ENCODE measurements at places on chromosomes 6 and 20. TPM values are rescaled to one million over a fixed set of nuclear protein-coding genes. Genes with fewer than 3 reads are reported as not detected.

The SAMD5 gene
- total RNA-seq: 0.33 TPM

DNA sequence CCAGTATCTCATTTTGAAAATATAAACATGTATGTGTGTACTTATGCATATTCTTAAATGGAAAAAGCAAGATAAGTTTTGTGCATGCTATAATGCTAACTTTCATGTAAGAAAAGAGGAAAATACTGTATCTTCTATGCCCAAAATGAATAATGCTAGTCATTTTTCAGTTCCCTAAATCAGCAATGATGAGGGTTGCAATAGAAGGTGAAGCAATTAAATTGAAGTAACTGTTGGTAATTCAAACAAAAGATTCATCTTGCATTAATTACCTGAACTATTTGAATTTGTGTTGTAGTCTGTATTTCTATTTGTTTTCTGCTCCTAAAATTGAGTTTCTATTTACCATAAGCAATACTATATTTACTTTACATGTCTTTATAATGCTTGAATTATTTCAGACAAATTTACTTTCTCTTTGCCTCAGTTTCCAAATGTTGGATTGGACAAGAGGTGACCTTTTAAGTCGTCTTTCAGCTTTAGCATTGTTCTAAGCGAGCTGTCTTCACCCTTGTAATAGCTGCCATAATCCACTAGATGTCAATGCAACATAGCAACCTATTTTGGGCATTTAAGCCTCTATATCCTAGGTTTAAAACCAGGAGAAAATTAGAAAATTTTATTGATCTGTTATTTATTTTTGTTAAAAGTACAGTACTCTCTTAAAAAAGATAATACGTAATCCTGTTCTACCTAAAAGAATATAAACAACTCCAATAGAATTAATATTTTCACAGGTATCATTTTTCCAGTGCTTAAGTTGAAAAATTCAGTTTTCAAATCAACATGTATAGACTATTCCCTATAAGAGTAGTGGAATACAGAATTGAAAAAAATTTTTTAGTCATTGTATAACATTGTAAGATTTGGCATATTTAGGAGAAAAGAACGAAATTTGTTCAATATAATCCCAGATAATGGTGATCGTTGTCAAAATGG lies 52.3 kb upstream of the IFNGR1 start:
- no peak overlapping the region for H3K4me3 ChIP-seq
- no peaks in the 10 kb centered on the region for H3K36me3 ChIP-seq
- DNase-seq: no peak
- H3K27ac ChIP-seq: no peak overlapping the region
- H3K27me3 ChIP-seq: no peaks in the 10 kb centered on the region
- H3K4me1 ChIP-seq: no peaks in the 10 kb centered on the region

The TTBK1 gene
- 0.27 TPM for total RNA-seq

The RPP40 gene
- 2.7 TPM for total RNA-seq

DNA sequence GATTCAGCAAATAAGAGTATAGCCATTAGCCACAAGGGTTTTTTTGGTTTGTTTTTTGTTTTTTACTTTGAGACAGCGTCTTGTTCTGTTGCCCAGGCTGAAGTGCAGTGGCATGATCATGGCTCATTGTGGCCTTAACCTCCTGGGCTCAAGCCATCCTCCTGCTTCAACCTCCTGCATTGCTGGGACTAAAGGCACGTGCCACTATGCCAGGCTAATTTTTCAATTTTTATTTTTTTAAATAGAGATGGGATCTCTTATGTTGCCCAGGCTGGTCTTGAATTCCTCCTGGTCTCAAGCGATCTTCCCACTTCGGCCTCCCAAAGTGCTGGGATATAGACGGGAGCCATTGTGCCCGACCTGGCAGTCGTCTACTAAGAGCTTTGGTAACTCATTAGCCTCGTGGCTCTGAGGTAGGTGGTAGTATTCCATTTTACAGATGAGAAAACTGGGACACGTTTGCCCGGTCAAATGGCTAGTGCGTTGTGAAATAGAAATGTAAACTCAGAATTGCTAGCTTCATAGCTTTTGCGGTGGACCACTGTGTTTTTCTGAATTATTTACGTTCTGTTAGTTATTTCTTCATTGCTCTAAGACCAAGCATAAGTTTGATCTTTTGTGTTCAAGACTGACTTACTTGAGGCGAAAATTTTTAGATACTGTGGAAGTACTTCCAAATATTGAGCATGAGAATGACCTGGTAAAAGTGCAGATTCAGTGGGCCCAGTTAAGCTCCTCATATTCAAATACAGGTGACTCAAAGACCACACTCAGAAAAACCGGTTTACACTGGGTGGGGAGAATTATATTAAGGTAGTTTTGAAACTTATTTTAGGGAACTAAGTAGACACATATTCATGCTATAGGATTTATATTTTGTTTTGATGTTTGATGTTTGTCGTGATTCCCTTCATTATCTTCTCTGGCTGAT lies 2.1 kb downstream of the PANK2 start:
- H3K36me3 ChIP-seq: peaks cover 5% of the 10 kb centered on the region
- H3K4me3 ChIP-seq: peak overlapping the region; percentile 81
- peak overlapping the region; percentile 95 for H3K27ac ChIP-seq
- peaks cover 86% of the 10 kb centered on the region for H3K4me1 ChIP-seq
- no peaks in the 10 kb centered on the region for H3K27me3 ChIP-seq

- peaks cover 15% of the 10 kb centered on the region for H3K4me1 ChIP-seq
- H3K4me3 ChIP-seq: no peak overlapping the region
- no peaks in the 10 kb centered on the region for H3K27me3 ChIP-seq
- no peak overlapping the region for H3K27ac ChIP-seq
Measured at GRCh38 chr6:127716465-127716864, 139.5 kb downstream of the C6orf58 start.

DNA sequence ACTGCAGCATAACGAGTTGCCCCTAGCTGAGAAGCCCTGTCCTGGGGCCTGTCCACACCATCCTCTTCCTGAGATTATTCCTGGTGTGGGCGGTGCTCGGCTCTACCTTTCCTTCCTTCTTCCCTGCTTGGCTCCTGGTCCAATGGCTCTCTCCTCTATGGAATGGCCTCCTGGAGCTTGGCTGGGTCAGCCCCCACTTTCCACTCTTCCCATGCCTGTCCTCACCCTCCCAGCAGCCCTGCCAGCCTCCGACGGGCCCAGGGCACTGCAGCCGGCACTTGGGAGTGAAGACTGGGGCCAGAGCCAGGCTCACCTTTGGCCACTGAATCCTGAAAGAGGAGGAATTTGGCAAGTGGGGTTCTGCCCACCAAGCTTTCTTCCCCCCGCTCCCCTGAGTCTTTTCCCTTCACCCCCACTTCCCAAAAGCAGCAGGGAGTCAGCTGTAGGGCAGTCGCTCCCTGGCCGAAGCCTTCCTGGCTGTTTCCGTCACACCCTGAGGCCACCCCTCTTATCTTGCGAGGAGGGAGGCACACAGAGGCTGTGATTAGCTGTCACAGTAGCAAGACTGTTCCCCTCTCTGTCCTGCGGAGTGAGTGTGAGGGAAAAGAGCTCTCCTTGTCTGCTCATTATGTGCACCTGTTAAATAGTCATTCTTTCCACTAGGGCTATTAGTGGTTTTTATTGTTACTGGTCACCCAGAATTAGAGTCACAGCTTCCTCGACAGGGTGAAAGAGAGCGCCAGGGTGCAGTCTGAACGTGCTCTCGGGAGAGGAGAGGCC lies 6.3 kb upstream of the CDSN start:
- H3K27ac ChIP-seq: peak overlapping the region; percentile 72
- H3K36me3 ChIP-seq: no peaks in the 10 kb centered on the region
- no peaks in the 10 kb centered on the region for H3K27me3 ChIP-seq
- H3K4me3 ChIP-seq: no peak overlapping the region
- DNase-seq: no peak

GRCh38 chr20:59042151-59042795 lies at the start of gene PRELID3B:
PRELID3B (minus strand) TSS chr20:59042786; CDS start chr20:59042730, 56 bp downstream.
- peak within 1 kb of the TSS; percentile 88 for H3K4me3 ChIP-seq
- H3K4me1 ChIP-seq: peaks cover 46% of the 10 kb centered on the region
- H3K27me3 ChIP-seq: no peaks in the 10 kb centered on the region

DNA sequence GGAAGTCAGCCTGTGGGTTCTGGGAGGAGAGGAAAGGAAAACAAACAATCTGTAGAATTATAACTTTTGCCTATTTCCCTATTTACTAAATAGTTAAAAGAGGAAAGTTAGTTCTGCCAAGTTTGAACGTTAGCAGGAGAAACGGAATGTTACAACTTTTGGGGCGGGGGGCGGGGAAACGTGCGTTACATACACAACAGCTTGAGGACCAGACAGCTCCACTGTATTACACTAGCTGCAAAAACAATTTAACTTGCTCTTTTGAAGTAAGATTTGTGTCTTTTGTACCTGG lies 498 bp upstream of the PRDM1 start:
- no peaks in the 10 kb centered on the region for H3K36me3 ChIP-seq
- H3K27me3 ChIP-seq: peaks cover 98% of the 10 kb centered on the region
- peak overlapping the region; percentile 65 for H3K27ac ChIP-seq

- no peak for DNase-seq
- H3K4me1 ChIP-seq: peaks cover 6% of the 10 kb centered on the region
- peaks cover 22% of the 10 kb centered on the region for H3K27me3 ChIP-seq
- H3K4me3 ChIP-seq: no peak overlapping the region
Measured at GRCh38 chr6:132392792-132393191, 8.5 kb downstream of the MOXD1 start.

GRCh38 chr20:62135573-62136266 lies 7.5 kb downstream of the PSMA7 start:
- no peak for DNase-seq
- H3K4me3 ChIP-seq: no peak overlapping the region
- H3K36me3 ChIP-seq: peaks cover 98% of the 10 kb centered on the region

GRCh38 chr20:16701296-16701695 lies 28.5 kb upstream of the SNRPB2 start:
- peaks cover 17% of the 10 kb centered on the region for H3K27me3 ChIP-seq
- no peak overlapping the region for H3K27ac ChIP-seq
- H3K4me1 ChIP-seq: no peaks in the 10 kb centered on the region
- no peak for DNase-seq
- no peak overlapping the region for H3K4me3 ChIP-seq

DNA sequence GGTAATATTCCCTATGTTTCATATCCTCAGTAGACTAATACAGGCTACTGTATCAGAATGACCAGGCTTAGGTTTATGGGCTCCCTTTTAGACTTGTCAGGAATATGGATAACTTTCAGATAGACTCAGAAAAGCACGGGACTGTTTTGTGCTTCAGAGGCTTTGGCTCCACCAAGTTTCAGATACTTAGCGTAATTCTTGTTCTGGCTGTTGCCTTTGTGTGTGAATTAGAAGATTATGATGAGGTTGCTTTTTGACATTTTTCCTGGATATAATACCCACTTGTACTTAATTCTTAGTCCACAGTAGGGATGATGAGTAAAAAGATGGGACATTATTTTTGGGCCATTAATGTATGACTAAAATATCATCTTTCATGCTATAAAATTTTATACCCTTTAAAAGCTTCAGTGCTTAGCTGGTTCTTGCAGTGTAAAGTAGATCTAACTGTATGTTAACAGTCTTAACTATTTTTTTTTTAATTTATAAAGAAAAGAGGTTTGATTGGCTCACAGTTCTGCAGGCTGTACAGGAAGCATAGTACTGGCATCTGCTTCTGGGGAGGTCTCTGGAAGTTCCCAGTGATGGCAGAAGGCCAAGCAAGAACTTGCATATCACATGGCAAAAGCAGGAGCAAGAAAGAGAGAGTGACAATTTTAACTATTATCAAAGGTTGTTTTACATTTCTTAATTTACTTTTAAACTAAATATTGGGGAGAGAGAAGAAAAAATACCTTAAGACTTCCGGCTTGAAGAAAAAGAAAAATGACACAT lies 120.7 kb downstream of the ZFAND3 start:
- DNase-seq: no peak
- H3K36me3 ChIP-seq: no peaks in the 10 kb centered on the region
- H3K4me3 ChIP-seq: no peak overlapping the region
- no peaks in the 10 kb centered on the region for H3K27me3 ChIP-seq

- no peaks in the 10 kb centered on the region for H3K36me3 ChIP-seq
- H3K4me3 ChIP-seq: no peak overlapping the region
- no peaks in the 10 kb centered on the region for H3K4me1 ChIP-seq
- no peaks in the 10 kb centered on the region for H3K27me3 ChIP-seq
- DNase-seq: no peak
Measured at GRCh38 chr6:85049282-85049681, 284.9 kb upstream of the TBX18 start.

DNA sequence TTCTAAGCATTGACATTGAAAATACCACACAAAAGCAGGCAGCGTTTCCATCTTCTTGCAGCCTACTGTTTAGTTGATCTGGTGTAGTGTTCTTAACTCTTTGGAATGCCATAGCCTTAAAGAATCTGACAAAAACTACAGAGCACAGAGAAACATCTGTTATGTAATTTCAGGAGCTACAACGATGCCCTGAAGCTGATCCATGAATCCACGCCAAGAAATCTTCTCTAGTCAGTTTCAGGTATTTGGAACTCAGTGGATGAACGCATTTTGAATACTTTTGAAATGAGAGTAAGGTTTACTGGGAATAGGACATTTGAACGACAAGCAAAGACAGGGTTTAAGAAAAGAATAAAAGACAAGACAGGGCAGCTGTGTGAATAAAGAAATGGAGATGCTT lies 17.8 kb downstream of the ALDH8A1 start:
- DNase-seq: no peak
- no peaks in the 10 kb centered on the region for H3K27me3 ChIP-seq
- H3K36me3 ChIP-seq: no peaks in the 10 kb centered on the region
- H3K4me1 ChIP-seq: peaks cover 7% of the 10 kb centered on the region
- no peak overlapping the region for H3K4me3 ChIP-seq

The SIRPA gene
- total RNA-seq: 25.5 TPM

GRCh38 chr6:93829009-93829408 lies 409.6 kb upstream of the EPHA7 start:
- no peak for DNase-seq
- H3K4me1 ChIP-seq: no peaks in the 10 kb centered on the region
- no peak overlapping the region for H3K4me3 ChIP-seq
- no peak overlapping the region for H3K27ac ChIP-seq

- no peaks in the 10 kb centered on the region for H3K36me3 ChIP-seq
- H3K4me1 ChIP-seq: no peaks in the 10 kb centered on the region
- no peak overlapping the region for H3K4me3 ChIP-seq
- H3K27ac ChIP-seq: no peak overlapping the region
- peaks cover 27% of the 10 kb centered on the region for H3K27me3 ChIP-seq
Measured at GRCh38 chr20:59668926-59669850, 64.8 kb downstream of the PHACTR3 start.

DNA sequence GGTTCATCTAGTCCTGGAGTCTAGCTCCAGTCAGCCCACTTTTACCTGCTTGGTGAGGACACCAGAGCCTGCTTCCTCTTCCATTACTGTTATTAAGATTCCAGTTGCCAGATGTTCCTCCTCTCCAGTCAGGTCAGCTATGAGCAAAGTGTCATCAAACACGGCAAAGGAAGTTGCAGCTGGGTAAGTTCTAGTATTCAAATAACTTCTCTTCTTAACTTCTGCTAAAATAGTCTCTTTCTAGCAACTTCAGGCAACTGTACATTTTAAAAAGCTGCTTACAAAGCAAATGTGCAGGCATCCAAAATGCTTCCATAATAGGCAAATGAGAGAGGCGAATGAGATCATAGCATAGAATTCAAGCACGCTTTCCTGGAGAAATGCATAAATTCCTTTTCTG lies 18.4 kb upstream of the MRPS18A start:
- no peaks in the 10 kb centered on the region for H3K36me3 ChIP-seq
- H3K27ac ChIP-seq: peak overlapping the region; percentile 62
- no peak for DNase-seq
- peaks cover 85% of the 10 kb centered on the region for H3K4me1 ChIP-seq
- H3K4me3 ChIP-seq: no peak overlapping the region

Data from left ventricle myocardium inferior (tissue), 1 donor.